HS-5 (cell line): ENCODE measurements at places on chromosomes 12 and 14.

GRCh38 chr12:25502118-25502517 is 51.0 kb downstream of the LMNTD1 start:
- no peak for DNase-seq

DNA sequence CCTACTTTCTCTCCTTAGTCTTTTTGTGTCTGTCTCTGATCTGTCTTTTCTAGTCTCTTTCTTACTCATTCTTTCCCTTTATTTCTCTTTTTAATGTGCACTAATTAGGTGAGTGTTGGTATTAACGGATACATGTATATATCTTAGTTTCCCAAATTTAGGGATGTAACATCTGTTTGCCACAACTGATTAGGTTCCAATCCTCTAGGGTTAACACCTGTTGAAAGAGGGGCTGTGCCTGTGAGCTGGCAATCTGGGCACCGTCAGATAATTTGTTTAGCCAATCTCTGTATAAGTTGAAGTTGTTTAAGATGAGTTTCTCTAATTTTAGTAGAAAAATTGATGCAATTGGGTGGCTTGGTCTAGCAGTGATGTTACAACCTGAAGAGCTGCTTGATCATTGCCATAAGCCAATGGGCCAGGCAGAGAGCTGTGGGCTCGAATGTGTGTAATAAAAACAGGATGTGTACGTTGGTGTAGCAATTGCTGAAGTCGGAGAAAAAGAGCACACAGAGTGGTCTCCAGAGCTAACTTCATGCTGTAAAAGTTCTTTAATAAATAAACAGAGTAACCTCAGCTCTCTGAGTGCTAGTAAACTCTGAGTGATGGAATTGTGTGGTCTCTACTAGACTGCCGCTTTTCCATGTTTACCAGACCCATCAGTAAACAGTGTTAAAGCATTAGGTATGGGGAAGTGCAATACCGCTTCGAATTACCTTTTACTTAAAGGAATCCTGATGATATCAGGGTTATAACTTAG is 18.3 kb upstream of the LYZ start:
- DNase-seq = no peak

- DNase-seq = no peak
These were observed 177.5 kb upstream of the VASH1 start for GRCh38 chr14:76583805-76584204.

DNA sequence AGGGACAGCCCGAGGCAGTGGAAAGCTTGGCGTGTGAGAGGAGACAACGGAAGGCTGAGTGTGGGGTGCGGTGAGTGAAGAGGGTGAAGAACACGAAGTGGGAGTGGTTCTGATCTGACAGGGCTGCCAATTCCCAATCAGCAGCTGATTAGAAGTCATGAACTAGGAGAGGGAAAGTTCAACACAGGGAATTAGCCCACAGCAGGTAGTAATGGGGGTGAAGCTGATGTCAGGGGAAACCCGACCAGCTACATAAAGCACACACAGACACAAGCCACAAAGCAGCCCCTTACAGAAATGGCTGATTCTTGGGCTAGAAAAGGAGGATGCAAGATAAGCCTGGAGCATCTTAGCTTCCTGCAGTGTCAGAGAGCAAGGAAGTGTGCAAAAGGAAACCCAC is 47.5 kb upstream of the TCL1A start:
- DNase-seq = no peak

DNA sequence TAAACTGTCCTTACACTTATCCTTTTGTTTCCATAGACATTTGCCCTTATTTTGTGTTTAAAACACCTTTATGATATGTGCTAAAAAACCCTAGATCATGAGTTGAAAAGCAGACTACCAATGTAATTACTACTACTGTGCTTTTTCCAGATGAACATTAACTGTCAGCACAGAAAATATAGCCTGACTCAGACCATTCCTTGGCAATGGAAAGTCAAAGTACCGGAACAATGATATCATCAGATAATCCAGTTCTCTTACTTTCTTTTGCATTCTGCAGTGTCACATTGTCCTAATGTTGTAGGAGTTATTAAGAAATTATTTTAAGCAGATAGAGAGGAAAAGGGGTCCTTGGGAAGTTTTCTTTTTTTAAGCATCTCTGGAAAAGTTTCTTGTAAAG is 1189.0 kb upstream of the FLRT2 start:
- DNase-seq = no peak

GRCh38 chr14:89540009-89540829 is 123.2 kb upstream of the FOXN3 start:
- DNase-seq = no peak
